ENCODE measurements at places on chromosomes 7 and 10. TPM values are rescaled to one million over a fixed set of nuclear protein-coding genes. Genes with fewer than 3 reads are reported as not detected.

GRM8 gene
- not detected for total RNA-seq

FOXI2 gene
- total RNA-seq: not detected

ORC5 gene
- total RNA-seq: 25.6 TPM

CC2D2B gene
- total RNA-seq: not detected

PRTFDC1 gene
- total RNA-seq: 22.2 TPM

PSD gene
- total RNA-seq: 0.60 TPM
